Esophagus mucosa (tissue), 1 donor: ENCODE measurements at places on chromosomes 6 and 20.

DNA sequence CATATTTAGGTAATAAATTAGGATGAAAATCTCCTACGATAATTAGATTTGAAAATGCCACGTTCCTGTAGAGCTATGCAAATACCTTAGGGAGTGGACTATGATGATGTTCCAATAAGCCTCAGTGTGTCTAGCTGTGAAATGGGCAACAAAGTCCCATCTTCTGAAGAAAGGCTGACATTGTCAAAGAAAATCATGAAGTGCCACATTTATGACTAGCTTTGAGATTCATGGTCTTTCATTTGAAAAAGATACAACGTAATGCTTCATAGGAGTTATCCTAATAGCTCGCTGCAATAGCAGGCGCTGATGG is 23.8 kb upstream of the BCAS1 start:
- ATAC-seq: no peak

DNA sequence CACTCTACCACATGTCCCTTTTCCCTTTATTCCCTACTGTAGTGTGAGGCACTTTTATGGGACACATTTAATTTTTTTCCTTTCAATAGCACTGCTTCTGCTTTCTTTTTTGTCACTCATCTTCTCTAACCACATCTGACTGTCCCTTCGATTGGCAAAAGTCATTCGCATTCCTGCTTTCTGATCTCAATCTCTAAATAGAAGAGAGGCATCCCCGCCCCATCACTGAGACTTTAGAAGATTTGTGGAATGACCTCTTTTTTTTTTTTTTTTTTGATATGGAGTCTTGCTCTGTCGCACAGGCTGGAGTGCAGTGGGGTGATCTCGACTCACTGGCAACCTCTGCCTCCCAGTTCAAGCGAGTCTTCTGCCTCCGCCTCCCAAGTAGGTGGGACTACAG is 9.1 kb downstream of the ZNF292 start:
- no peak for ATAC-seq

GRCh38 chr20:31818376-31818908 is 714 bp upstream of the MYLK2 start:
- ATAC-seq: no peak

DNA sequence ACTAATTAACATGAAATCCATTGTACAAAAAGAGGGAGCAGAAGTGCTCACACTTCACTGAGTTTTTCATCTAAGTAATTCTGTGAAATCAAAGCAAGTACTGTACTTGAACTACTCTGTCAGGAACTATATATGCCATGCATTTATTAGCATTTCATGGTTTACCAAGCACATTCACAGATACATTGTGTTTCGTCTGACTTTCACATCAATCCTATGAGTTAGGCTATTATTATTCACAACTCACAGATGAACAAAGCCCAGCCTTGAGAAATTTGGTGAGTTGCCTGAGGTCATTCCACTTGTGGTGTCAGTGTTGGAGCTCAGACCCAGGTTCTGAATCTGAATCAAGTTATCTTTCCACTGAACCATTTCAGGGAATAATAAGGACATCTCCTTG is 33.7 kb upstream of the TENT5A start:
- no peak for ATAC-seq

DNA sequence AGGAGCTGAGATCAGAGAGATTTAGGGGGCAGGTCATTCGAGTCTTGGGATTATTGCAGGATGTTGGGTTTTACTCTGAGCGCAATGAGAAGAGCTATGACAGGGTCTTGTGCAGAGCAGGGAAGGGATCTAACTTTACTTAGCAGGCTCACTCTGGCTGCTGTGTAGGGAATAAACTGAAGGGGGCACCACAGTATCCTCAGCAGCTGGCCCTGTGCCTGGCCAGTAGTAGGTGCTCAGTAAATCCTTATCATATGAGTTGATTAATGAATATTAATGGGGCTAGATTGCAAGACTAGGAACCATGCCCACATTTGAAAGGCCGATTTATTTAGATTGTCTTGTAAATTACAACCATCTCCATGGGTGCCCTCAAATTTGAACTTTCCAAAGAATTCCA is 4.6 kb upstream of the MDGA1 start:
- no peak for ATAC-seq

GRCh38 chr6:144064402-144065212 is 30.8 kb downstream of the SF3B5 start:
- ATAC-seq: peak; percentile 33

DNA sequence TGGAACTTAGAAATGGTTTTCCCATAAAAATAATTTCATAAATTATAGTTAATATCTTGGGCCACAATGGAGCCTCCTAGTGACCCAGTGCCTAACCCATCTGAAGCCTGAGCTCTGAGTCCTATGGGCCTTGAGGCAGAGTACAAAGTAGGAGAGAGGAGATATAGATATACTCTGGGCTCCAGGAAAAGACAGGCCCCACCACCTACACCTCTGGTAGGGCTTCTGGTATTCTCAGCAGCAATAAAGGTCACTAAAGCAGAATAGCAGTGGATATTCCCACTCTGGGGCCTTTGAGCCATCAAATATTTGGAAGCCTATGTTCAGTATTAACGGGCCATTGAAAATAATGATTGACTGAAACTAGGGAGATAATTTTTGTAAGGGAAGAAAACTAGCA is 24.1 kb downstream of the CYP39A1 start:
- no peak for ATAC-seq

- ATAC-seq: no peak
Observed at GRCh38 chr6:20221421-20221820, 9.2 kb upstream of the MBOAT1 start.

GRCh38 chr6:140464720-140465119 is 1090.3 kb upstream of the CITED2 start:
- ATAC-seq: no peak

GRCh38 chr6:4672772-4673171 is 103.4 kb upstream of the CDYL start:
- ATAC-seq: no peak

DNA sequence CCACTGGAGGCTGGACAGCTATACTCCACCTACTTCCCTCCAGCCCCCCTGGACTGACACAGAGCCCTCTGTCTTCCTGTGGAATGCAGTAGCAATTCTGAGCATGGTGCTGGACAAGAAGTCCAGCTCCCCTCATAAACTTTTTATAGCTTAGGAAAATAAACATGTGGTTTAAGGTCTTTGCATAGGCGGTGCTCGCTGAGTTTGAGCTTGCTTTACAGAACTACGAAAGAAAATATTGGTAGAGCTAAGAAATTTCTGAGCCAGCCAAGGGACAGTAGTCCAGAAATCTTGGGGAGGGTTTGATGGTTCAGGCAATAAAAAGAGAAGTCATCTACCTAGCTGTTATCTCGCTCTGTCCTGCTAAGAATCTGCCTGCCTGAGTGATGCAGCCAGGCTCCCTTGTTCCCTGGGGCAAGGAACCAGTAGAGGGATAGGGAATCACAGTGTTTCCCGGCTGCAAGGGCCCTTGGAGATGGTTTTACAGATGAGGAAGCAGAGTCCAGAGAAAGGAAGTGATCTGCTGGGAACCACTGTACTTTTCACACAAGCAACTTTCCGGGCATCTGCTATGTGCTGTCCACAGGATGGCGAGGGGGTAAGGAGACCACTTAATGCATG is 343.4 kb downstream of the CDC5L start:
- no peak for ATAC-seq

- ATAC-seq: peak; percentile 93
Observed at GRCh38 chr6:16345449-16346330, 107.3 kb downstream of the GMPR start.

DNA sequence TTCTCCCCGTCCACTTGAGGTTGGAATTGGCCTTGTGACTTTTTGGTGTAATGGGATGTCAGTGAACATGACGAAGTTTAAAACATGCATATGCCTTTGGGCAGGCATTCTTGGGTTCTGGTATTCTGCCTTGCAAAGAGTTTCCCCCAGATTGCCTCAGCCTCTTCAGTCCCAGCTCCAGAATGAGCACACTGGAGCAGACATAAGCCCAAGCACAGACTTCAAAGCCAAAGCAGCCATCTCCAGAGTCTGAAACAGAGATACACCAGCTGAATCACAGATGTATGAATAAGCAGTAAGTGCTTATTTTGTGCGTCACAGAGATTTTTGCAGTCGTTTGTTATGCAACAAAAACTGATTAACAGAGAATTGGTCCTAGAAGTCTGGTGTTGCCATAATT is 546.0 kb downstream of the FRK start:
- no peak for ATAC-seq
